ENCODE measurements at places on chromosomes 7 and 10. TPM values are rescaled to one million over a fixed set of nuclear protein-coding genes. Genes with fewer than 3 reads are reported as not detected.
A peak's percentile ranks its signal among the peaks of the same experiment; 100 is the strongest.

HOXA9 gene
- total RNA-seq, result 2.4 TPM

FGL2 gene
- 1.0 TPM for total RNA-seq

CPSF4 gene
- total RNA-seq, result 91.1 TPM

CYP2C18 gene
- total RNA-seq, result not detected

IL15RA gene
- total RNA-seq, result 125 TPM

SPDYE5 gene
- total RNA-seq, result not detected

- no peak for DNase-seq
These were observed 25.2 kb upstream of the TTYH3 start for GRCh38 chr7:2606539-2606936.

DNA sequence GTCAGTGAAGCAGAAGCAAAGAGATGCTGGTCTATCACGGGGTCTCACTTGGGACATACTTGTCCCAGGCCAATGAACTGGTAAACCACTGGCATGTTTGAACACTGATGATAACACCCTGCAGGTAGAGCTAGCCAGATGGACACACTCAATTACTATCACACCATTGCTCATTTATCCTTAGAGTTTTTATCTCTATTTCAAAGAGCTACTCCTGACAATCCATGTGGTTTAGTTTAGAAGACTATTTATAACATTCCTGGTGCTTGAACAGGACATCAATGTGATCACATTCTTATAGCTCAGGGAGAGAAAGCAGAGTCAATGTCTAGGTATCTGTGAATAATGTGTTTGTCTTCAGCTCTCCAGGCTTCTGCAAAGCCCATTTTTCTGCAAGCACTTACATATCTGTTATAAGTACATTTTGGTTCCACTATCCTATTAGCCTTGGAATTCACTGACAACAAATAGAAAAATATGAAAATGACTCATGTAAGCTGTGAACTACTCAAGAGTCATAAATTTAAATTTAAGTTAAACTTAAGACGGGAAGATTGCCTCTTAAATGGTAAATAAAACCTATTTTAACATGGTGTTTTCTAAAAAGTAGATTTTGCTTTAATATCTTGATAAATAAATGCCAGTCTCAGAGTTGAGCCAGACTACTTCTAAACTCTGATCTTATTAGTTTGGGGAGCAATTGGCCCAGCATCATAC is 106.7 kb upstream of the MBL2 start:
- no peak for DNase-seq

DNA sequence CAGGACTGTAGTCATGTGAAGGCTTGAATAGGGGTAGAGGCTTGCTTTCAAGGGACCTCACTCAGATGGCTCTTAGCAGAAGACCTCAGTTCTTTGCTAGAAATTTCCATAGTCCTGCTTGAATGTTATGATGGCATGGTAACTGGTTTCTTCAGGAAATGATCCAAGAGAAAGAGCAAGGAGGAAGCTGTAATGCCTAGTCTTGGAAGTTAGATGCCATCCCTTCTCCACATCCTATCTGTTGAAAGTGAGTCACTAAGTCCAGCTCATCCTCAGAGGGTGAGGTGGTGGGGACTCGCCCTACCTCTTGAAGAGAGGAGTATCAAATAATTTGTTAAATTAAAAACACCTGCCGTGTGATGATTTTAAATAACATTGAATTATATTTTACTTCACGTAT is 4.6 kb downstream of the MGAM start:
- no peak for DNase-seq

- DNase-seq, result no peak
These were observed 69.9 kb downstream of the PARD3 start for GRCh38 chr10:34745244-34745643.

GRCh38 chr7:116561697-116562483 is 37.1 kb downstream of the CAV1 start:
- no peak for DNase-seq

DNA sequence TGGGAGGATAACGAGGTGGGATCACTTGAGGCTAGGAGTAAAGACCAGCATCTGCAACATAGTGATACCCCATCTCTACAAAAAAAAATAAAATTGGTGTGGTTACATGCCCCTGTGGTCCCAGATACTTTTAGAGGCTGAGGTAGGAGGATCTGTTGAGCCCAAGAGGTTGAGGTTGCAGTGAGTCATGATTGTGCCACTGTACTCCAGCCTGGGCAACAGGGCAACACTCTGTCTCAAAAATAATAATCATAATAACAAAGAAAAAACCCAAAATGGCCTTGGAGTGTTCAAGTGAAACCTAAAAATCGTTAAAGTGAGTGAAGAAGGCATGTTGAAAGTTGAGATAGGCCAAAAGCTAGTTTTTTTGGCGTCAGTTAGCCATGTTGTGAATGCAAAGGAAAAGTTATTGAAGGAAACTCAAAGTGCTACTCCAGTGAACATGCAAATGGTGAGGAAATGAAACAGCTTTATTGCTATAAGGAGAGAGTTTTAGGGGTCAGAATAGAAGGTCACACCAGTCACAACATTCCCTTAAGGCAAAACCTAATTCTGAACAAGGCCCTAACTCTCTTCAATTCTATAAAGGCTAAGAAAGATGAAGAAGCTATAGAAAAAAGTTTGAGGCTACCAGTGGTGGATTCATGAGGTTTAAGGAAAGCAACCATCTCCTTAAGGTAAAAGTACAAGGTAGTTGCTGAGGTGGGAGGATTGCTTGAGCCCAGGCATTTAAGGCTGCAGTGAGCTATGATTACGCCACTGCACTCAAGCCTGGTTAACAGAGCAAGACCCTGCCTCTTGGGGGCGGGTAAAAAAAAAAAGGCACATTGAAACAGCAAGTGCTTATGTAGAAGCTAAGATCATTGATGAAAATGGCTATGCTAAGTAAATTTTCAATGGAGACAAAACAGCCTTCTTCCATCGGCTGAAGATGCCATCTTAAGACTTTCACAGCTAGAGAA is 45.4 kb upstream of the STOX1 start:
- no peak for DNase-seq

GRCh38 chr7:37686556-37687345 is 3.2 kb downstream of the GPR141 start:
- no peak for DNase-seq

DNA sequence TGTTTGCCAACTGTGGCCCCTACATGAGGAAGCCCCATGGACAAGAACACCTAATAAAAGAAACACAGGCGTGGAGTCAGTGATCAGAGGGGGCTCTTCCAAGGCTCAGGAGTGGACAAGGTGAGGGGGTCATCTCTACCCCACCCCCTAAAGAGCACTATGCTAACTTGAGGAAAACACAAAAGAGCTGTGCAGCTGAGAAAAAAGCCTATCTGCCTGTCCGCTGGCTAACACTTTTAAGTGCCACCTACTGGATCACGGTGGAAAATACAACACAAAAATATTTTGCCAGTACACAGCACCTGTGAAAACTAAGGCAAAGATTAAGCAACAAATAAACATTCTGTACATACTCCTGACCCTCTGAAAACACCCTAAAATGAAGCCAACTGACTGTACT is 53.1 kb upstream of the COBL start:
- DNase-seq, result no peak

DNA sequence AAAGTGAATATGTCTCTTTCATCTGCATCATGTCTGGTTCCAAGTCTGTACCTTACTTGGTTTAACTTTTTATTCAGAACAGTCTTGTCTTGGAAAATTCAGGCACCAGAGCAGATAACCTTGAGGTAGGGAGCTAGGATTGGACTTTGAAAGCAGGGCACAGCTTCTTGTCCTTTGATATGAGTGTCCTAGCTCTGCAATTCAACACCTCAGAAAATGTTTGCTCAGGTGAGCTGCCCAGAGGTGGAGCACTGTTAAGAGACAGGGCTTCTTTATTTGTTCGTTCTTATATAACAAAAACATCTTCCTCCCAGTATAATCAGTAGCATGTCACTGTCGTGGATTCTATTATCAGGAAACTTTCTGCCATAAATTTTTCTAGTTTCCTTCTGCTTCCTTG is 118.3 kb downstream of the LRRC4 start:
- no peak for DNase-seq

DNA sequence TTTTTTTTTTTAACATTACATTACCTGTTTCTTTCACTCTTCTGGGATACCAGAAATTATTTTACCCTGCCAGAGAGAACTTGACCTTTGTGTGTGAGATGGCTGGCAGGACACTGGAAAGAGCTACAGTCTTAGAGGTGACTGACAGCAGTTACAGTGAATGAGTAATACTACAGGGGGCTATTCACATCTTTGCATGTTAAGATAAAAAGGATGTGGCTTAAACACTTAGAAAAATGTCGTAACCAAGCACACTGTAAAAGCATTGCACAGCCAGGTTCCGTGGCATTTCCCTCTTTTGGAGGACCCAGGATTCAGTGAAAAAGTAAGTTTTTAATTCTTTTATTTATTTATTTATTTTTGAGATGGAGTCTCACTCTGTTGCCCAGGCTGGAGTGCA is 18.8 kb upstream of the TBC1D12 start:
- no peak for DNase-seq

- DNase-seq, result no peak
These were observed at the start of gene GRID1 for GRCh38 chr10:86366033-86366901. Gene GRID1, minus strand, starts transcription at chr10:86366795.

- no peak for DNase-seq
These were observed 2.2 kb downstream of the PDZD7 start for GRCh38 chr10:101028446-101029337.

- no peak for DNase-seq
These were observed 573.8 kb downstream of the POM121L12 start for GRCh38 chr7:53609185-53609584.

DNA sequence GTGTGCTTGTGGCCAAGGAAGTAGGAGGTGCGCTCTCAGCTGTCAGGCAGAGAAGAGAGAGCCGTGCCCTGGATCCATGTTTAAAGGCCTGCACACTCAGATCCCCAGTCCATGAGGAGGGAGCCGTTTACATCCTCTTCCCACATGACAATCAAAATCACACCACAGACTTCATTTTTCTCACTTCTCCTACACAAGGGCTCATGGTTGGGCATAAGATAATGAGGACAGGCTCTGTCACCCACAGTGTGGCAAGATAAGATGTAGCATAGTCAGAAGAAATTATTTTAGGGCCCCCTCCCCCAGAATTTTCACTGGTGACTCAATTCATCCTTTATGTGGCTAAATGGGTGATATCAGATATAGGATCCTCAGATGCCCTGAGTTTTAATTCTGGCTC is 35.9 kb upstream of the INHBA start:
- no peak for DNase-seq

DNA sequence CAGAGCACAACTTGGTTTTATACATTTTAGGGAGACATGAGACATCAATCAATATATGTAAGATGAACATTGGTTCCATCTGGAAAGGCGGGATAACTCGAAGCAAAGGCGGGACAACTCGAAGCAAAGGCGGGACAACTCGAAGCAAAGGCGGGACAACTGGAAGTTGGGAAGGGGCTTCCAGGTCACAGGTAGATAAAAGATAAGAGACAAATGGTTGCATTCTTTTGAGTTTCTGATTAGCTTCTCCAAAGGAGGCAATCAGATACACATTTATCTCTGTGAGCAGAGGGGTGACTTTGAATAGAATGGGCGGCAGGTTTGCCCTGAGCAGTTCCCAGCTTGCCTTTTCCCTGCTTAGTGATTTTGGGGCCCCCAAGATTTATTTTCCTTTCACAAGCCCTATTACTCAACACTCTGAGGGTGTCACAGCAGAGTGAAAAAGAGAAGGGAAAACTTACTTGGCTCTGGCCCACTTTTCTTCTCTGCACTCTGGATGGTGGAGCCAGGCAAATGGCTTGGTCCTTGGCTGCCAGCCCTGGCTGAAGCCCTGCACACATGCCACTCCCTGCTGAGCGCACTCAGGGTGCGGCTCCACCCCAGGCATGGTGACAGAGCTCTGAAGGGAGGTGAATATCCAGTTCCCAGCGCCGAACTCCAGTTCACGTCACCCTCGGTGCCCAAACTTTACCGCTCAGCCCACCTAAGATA is 46.7 kb downstream of the PARD3 start:
- no peak for DNase-seq

DNA sequence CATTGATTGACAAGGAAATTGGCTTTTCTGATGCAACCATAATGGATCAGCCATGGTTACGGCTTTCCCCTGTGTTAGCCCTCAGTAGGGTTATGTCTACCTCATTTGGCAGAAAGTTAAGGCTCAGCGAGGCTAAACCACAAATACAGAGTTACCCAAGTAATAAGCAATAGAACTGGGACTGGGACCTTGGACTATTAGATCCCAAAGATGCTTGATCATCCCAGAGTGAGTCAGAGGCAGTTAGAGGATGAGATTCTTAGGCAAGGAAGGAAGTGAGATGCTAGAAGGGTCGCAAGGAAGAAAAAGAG is 401.4 kb downstream of the TNS3 start:
- no peak for DNase-seq

DNA sequence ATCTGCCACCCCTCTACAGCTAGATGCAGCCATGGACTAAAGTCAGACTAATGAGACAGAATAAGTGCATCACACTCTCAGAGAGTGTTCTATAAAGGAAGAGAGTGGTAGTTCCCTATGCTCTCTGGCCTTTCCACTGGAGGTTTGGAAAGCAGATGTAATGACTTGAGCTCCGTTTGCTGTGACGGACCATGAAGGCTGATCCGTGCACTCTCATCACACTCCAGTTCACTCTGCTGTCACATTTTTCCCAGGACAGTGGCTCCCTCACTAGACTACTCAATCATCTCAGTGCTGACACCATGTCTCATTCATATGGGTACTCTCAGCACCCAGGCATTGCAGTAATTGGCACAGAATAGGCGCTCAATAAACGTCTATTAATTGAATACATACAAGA is 20.4 kb downstream of the TRDMT1 start:
- DNase-seq, result no peak

DNA sequence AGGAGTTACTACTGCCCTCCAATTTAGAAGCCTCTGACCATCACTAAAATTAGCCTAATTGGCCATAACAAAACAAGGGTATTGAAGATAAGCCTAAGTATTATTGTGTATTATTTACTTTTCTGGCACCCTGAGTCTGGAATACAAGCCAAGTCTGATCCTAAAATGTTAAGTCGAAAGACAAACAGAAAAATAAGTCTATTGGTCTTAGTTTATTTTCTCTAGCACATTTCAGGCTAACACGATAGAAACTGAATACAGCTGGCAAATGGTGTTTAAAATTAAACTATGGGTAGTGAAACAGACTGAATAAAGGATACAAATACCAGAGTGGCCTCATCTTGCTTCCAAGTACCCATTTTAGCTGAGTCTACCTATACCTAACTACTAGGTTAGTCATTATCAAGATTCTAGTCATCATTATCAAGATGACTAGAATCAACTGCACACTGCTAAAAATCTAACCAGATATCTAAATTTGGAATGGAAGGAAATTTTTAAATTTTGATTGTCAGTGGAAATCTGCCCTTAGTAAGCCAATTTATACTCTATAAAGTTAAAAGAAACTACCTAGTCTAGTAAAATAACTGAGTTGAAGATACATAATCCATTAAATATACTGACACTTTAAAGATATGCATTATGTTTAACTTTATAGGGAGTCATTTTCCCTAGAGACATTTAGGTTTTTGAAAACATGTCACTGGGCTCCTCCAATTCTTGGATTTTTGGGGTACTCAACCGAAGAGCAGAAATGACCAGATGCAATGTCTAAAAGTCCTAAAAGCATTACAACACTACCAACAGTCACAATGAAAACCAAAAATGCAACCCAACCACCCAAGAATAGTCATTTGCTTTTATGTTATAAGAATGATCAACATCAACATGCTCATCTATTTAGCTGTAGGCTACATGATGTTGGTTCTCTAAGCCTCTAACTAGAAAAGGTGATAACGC is 80.9 kb downstream of the NT5C2 start:
- DNase-seq, result no peak

- DNase-seq, result no peak
These were observed 11.1 kb downstream of the HTR7 start for GRCh38 chr10:90846746-90847145.

GRCh38 chr10:43121444-43121843 is 16.8 kb upstream of the CSGALNACT2 start:
- DNase-seq, result peak; percentile 54
